ENCODE measurements at places on chromosomes 7 and 10.

- no peak for DNase-seq
Observed at GRCh38 chr7:150931199-150931869, 46.8 kb downstream of the KCNH2 start.

DNA sequence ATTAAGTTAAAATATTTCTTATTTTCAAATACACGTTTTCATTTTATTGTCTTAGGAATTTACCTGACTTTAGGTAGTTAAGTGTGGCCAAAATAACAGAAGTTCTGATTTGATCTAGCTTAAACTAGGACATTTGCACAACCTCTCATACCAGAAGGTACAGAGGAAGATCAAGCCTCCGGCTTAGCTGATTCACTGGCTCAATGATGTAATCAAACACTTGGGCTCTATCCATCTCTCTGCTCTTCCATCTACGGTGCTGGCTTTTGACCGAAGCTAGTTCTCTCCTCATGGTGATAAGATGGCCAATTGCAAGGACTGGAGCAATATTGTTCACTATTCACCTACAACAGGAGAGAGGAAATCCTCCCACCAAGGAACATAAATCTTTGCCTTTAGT lies 12.2 kb upstream of the HYCC1 start:
- no peak for DNase-seq

- no peak for DNase-seq
Observed at GRCh38 chr10:78992333-78992732, 76.4 kb upstream of the ZMIZ1 start.

DNA sequence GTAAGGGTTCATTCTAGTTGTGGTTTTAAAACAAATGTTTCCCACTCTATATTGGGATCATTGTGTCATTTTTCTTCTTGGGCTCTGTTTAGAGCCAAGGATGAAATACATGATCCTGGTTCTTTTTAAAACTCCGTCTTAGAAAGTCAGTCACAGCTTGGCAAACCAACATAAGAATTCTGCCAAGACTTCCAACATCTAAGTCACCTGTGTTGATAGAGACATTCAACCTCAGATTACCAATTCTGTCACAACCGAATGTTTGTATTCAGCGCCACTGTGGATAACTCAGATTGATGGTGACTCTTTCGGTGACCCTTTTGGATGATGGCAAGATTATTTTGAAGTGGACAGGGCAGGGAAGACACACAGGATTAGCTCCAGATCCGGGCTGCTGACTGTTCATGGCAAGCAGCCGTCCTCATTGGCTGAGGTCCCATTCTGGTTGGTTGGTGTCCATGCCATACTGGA lies 255.4 kb downstream of the ARHGAP21 start:
- no peak for DNase-seq

Data from WTC11 (cell line).